Ecto neural progenitor cell (in vitro differentiated cells): ENCODE measurements at places on chromosomes 1 and 21.

- DNase-seq, result no peak
These were observed 10.2 kb upstream of the METTL18 start for GRCh38 chr1:169804941-169805340.

- peak; percentile 68 for DNase-seq
These were observed at the start of gene SMPDL3B for GRCh38 chr1:27934818-27935549. Gene SMPDL3B (plus strand): TSS chr1:27935000. CDS start chr1:27935184, 184 bp downstream.

DNA sequence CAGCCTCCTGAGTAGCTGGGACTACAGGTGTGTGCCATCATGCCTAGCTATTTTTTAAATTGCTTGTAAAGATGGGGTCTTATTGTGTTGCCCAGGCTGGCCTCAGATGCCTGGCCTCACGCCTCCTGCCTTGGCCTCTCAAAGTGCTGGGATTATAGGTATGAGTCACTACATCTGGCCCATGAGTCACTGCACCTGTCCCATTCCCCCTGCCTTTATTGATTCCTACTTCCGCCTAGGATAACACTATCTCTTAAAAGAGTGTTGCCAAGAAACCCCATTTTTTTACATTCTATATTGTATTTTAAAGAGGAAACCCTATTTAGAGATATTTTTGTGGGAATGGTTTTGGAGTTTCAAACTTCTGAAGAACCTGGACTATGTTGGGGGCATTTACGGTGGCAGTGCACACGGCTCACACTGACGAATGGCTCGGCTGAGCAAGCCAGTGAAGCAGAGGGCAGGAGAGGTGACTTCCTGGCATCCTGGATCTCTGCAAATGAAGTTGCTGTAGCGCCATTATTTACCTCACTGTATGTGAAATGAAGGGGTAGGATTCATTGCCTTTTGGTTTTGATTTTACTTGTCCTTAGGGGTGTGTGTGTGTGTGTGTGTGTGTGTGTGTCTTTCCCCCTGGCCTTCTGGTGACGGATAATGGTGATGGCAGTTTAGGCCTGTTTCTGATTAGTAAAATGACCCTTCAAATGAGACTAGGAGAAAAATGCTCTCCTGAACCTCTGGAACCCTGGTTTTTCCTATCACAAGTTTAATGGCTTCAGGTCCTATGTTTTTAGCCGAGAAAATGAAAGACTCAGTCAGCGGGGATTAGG is 22.5 kb downstream of the KIF26B start:
- DNase-seq, result no peak

GRCh38 chr1:10046356-10047085 is 13.8 kb downstream of the UBE4B start:
- no peak for DNase-seq

DNA sequence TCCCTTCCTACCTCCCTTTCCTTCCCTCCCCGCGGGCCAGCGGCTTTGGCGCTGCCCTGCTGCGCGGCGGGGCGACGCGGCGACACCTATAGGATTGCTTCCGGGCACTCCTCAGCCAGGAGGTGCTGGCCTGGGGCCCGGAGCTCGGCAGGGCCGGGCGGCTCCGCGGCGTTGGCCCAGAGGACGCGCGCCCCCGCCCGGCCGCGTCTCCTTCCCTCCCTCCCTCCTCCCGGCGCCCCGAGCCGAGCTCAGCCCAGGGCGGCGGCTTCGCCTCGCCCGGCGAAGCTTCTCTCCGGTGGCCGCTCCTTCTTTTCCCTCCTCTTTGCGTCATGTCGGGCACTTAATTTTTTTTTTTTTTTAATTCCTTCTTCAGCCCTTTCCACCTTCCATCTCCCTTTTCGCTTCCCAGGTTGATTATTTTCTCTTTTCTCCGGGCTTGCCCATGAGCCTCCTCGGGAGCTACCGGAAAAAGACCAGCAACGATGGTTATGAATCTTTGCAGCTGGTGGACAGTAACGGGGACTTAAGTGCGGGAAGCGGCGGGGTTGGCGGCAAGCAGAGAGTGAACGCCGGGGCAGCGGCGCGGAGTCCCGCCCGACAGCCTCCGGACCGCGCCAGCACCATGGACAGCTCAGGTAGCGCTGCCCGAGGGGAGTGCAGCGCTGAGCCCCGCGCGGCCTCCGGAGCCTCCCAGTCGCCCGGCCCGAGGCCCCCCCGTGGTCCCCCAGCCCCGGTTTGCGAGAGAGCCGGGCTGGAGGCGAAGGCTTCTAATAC is at the start of gene DNAJC6:
DNAJC6 (plus strand) TSS at position 240 of the 774 bp plus-strand sequence; CDS start at position 443, 203 bp downstream.
- peak; percentile 93 for DNase-seq

DNA sequence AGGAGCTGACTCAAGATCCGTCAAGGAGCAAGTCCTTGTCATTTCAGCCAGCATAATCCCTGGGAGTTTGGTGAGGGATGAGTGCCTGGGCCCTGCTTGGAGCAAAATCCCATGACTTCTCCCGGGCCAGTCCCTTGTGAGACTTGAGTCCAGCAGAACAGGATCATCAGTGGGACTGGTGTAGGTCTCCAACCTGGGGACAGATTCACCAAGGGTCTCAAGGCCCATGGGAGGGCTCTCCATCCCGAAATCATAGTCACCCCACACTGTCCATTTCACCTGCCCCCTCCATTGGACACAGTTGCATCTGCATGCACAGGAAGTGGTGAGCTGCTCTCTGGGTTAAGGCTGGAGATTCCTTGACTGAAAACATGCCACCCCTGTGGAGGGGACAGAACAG is 178.2 kb downstream of the FOXD2 start:
- DNase-seq, result peak; percentile 23
